ENCODE measurements at places on chromosomes 16 and 17.

- peak; percentile 85 for DNase-seq
Measured at GRCh38 chr17:8745586-8746500, 1.2 kb upstream of the CCDC42 start.

- no peak for DNase-seq
Measured at GRCh38 chr17:3961564-3962047, 2.6 kb downstream of the ATP2A3 start.

GRCh38 chr17:80503921-80504320 lies 27.5 kb upstream of the NPTX1 start:
- no peak for DNase-seq

DNA sequence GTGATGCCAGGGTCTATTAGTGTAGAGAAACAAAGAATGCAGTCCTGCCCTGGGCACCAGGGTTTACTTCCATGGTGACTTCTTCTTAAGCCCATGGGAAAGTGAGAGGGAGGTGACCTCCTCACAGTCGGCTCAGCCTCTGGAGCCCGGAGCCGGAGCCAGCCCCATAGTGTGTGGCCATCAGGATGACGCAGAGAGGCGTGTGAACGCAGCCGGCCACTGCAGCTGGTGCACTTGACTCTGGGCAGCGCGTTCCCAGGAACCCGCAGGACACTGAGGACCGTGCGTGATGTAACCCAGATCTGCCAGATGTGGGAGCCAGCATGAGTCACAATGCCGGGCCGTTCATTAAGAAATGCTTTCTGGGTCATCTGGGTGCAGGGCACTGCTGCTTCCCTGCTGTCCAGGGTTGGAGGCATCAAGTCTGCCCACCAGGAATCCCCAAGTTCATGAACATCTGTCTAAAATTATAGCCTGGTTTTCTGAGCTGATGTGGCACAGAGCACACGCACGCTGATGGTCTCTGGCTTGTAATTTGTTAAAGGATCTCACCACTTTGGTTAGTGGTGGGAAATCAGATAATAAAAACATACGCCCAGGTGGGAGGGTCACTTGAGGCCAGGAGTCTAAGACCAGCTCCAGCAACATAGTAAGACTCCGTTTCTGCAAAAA lies 114.1 kb downstream of the PITPNC1 start:
- DNase-seq: no peak

- DNase-seq: peak; percentile 56
Measured at GRCh38 chr17:34163646-34164045, 91.4 kb upstream of the CCL2 start.

DNA sequence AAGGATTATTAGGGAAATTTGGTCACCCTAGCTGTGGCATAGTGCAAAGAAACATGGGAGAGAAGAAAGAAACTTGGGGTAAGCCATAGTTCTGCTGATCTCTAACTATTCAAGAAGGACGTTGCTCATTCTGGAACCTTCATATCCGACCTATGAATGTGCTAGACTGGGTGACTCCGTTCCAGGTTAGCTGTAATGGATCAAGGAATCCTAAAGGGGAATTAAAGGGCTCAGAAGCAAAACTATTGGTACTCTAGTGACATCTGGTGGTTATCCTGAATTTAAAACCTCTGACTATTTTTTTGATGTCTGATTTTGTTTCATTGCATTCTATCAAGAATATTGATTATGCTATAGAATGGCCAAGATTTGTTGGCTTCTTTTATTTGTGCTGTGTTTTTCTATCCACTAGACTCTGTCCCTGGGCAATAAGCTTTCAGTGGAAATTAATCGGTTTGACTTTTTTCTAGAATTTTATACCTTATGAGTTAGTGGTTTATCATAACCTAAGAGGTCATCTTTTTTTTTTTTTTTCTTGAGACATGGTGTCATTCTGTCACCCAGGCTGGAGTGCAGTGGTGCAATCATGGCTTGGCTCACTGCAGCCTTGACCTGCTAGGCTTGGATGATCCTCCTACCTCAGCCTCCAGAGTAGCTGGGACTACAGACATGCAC lies 19.5 kb downstream of the PCTP start:
- peak; percentile 69 for DNase-seq

DNA sequence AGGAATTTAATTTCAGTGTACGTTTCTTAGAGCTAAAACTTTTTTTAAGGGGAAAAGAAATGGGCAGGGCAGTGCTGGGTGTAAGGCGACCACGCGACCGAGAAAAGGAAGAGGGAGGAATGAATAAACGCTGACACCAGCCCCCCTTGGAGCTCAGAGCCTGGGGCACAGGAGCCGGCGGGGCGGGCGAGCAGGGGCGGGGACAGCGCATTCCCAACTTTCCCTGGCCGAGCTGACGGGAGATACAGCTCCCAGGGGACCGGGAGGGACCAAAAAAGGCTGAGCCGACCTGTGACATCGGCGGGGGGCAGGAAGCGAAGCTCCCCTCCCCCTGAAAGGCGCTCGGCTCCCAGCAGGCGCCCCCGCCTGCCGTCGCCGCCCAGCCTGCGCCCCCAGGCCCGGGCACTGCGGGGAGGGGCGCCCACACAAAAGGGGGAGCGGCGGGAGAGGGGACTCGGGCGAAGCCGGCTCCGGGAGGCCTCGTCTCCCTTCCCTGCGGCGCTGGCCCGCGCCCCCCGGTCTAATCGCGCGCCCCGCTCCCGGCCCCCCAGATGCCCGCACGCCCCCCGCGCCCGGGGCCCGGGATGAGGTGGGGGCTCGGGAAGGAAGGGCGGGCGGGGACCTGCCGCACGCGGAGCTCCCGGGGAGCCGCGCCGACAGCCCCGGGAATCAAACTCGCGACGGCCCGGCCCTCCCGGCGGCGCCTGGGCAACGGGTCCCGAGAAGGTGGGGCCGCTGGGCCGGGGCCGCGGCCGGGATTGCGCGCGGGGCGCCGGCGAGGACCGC lies 622 bp downstream of the CUEDC1 start:
- no peak for DNase-seq
